ENCODE measurements at places on chromosomes 7 and 10. TPM values are rescaled to one million over a fixed set of nuclear protein-coding genes. Genes with fewer than 3 reads are reported as not detected.

The VAX1 gene
- 0.23 TPM for polyA plus RNA-seq

- no peak for DNase-seq
Observed at GRCh38 chr10:28985137-28985885, 303.6 kb upstream of the LYZL1 start.

- peak; percentile 32 for DNase-seq
Observed at GRCh38 chr10:4316161-4316810, 509.7 kb upstream of the AKR1E2 start.

DNA sequence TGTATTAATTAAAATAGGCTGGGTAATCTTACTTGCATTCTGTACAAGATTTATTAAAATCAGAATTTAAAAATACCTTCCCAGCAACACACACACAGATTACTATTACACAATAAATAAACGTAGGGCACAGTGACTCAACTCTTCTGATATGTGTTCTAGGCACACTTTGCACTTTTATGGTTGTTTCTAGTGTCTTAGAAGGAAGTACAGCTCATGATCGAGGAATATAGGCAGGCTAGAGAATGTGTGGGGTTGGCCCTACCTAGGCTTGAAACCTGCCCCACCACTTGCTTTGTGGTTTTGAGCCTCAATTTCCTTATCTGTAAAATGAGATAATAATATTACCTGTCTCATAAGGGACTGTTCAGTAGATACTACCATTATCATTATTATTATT, 30.5 kb downstream of the ARMC3 start:
- no peak for DNase-seq

- DNase-seq, result no peak
Observed at GRCh38 chr7:90668992-90669391, 72.9 kb downstream of the CDK14 start.

DNA sequence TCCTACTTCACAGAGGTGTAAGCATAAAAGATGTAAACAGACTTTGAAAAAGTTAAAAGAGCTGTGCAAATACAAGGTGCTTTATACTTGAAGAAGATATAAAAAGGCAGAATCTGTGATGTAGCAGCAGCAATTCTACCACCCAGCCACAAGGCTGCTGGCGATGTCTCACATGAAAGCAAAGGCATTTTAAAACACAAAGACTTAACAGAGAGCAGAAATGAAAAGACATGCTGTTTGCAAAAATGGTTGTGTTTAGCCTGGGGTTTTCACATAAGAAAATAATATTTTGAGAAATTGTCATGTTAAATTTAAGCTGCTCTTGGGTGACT, 85.5 kb upstream of the ZNF800 start:
- DNase-seq, result no peak

Data from BJ (cell line).